ENCODE measurements at places on chromosomes 7 and 10.

GRCh38 chr7:2930310-2931033, 86.4 kb upstream of the GNA12 start:
- no peak for DNase-seq

DNA sequence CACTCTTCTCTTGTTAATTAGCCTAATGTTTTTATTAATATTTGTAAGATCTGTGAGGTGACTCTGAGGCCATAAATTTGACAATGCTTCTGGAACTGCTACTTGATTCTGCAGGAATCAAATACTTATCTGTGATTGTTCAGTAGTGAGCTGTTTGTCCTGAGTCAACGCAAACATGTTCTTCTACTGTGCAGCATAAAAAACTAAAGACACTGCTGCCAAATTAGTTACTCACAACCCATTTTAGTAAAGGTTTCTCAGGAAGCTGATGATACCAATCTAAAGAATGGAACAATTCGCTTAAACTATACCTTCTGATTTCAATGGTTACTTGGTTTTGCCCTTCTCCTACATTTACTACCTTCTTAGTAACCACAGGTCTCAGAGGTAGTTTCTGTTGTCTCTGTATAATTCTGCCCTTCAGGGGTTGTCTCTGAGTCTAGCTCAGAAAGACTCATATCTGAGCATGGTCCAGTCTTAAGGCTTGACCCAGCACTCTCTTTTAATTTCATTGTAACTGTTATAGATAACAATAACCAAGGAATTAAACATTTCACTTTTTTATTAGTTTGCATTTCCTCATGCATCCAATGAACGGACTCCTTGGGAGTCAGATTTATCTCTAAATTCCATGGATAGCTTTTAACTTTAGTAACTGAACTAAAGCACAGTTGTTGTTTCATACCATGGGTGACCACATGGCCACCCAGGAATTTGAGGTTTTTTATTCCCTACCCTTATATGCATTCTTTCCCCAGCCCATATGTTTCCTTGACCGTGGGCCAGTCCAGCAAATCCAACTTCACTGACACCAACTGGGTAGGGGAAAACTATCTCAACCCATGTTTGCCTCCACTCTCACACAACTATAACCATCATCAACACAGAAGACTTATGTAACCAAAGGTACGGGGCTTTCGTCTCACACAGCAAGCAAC, 309.5 kb upstream of the TEX47 start:
- DNase-seq = no peak

DNA sequence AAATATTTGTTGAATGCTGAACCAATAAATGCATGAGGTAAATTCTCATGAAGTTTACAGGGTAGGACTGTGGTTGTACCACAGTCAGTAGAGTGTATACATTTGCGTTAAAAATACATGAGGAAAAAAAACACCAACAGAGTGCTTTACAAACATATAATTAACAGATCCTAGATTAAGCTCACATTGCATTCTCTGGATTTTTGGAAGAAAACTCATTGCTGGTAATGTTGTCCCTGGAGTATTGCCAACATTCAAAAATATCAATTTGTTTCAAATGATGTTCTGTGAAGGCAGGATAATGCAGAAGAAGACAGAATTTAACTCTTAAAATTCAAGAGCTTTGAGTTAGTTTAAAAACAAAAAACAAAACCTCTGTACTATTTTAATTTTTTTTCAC, 95.5 kb downstream of the MBL2 start:
- no peak for DNase-seq

GRCh38 chr7:127322351-127322750, 69.6 kb upstream of the GRM8 start:
- no peak for DNase-seq
